Muscle of arm (tissue), 14 donors: ENCODE measurements at places on chromosomes 7 and 10.

GRCh38 chr7:39051707-39052106 lies 74.0 kb downstream of the POU6F2 start:
- DNase-seq: no peak

GRCh38 chr7:75958802-75959543 lies 35.4 kb downstream of the TMEM120A start:
- no peak for DNase-seq

- no peak for DNase-seq
These were observed 5.0 kb upstream of the STEAP4 start for GRCh38 chr7:88311675-88312036.

GRCh38 chr7:157096286-157097055 lies 42.3 kb upstream of the UBE3C start:
- DNase-seq: no peak

- DNase-seq: no peak
These were observed 1171.6 kb upstream of the C7orf33 start for GRCh38 chr7:147418966-147419365.
